GM12865 (cell line): ENCODE measurements at places on chromosomes 11 and 22.
A peak's percentile ranks its signal among the peaks of the same experiment; 100 is the strongest.

- DNase-seq = no peak
These were observed 716 bp downstream of the AMOTL1 start for GRCh38 chr11:94768602-94769541.

GRCh38 chr11:92875473-92875872, 94.0 kb upstream of the MTNR1B start:
- no peak for DNase-seq

DNA sequence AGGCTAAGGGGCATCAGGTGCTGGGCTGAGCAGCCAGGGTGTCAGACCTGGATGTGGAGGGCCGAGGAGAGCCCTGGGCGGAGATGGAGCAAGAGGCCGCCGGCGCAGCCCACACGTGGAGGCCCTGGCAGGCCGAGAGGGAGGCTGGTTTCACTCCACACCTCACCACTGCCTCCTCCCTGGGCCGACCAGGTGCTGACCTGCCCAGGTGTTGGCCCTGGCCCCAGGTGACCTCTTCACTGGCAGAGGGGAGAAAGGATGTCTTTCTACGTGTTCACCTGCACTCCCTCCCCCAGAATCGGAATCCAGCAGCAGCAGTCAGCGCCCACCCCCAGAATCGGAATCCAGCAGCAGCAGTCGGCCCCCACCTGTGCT, 781 bp downstream of the ANO9 start:
- DNase-seq = no peak

DNA sequence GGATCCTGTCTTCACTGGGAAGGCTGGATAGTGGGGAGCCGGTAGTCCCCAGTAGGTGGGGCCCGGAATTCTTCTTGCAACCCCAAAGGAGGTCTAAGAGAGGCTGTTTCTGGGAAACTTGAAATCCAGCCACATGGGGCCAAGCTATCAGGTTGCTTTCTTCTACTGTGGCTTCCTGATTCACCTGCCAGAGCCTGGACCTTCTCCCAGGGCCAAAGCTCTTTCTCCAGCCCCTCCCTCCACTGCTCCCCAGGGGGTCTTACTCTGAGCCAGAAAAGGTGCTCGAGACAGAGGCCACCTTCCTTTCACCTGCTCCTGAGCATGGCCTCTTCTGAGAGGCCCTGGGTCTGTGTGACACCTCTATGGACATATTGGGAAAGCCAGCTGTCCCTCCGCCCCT, 9.1 kb downstream of the TST start:
- no peak for DNase-seq

DNA sequence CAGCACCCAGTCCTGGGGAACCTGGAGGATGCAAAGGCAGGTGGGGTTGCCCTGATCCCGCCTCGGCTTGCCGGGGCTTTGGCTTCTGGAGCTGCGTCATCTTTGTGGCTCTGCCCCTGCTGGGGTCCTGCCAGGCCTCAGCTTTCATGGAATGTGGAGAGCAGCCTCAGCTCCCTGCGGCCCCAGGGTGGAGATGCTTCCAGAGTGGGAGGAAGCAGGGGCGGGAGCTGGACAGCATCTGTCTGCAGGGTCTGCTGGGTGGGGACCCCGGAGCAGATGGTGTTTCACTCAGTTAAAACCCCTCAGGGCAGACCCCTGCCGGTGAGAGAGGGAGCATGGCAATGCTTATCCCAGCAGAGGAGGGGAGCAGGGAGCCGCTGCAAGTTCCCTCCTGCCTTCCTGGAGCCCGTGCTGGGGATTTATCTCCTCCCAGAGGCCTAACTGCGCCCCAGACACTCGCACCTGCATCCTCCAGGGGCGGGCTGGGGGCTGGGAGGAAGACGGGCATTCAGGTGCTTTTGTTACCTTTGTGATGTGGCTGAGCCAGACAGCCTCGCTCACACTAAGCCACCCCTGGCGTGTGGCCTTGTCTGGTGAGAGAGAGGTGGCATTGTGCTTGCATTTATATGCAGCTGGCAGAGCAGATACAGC, 15.7 kb downstream of the GRIK4 start:
- DNase-seq = no peak

DNA sequence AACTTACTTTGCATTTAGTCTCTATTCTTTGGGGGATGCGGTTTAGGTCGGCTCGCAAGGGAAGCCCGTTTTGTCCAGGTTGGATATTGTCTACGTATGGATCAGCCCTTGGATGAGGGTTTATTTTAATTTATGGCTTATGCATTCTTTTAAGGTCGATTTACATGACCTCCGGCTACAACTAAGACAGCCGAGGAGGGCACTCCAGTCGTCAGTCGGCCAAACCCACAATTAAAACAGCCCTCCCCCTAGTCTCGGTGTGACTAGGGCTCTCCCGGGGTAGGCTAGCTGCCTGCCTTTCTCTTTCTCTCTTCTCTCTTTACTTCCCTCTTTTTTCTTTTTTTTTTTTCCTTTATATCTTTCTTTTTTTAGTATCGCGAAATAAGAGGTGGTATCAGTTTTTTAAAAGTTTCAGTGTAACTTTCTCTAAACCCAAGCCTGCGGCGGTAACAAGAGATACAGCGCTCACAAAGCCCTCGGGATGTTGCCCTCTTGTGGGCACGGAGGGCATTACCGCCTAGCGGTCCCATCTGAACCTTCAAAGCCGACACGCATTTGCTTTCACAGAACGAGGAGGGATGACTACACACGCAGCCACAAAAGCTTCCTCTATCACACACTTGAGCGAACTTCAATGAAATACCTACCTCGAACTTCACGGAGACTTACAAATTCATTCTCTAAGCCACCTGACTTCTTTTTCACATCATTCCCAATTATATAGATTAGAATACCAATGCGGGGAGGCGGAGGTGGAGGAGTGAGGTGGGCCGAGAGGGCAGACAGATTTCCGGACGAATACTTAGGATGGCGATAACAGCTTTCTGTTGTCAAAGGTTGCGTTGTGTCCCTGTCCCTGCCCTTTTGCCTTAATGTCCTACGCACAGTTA, 132.3 kb upstream of the C11orf58 start:
- peak; percentile 84 for DNase-seq

GRCh38 chr11:77308838-77309237, 7.4 kb upstream of the GDPD4 start:
- DNase-seq = no peak

DNA sequence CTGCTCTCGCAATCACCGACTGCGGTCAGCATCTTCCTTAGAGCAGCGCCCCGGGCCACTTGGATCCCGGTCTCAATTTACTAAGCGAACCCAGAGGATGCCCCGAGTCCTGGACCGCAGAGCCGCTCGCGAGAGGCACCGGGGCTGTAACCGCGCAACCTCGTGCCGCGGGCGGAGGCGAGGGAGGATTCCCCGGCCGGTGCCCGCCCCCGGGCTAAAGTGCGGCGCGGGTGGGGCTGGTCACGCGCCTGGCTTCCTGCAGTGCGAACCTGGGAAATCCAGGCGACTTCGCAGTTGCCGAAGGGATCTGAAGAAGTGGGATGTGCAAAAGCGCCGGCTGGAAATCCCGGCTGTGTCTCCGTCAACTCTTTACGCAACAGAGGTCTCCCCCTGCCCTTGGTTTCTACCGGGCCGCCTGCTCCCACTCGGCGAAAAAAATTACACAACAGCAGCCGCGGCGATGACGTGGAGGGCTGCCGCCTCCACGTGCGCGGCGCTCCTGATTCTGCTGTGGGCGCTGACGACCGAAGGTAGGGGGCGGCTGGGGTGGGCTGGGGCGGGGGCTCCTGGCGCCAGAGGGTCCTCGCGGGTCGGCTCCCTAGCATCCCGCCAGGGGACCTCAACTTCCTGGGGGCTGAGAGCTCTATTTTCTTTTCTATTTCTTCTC, at the start of gene NCR3LG1:
NCR3LG1 (plus strand) TSS at position 291 of the 667 bp plus-strand sequence; CDS start at position 461, 170 bp downstream.
- peak; percentile 23 for DNase-seq

- no peak for DNase-seq
These were observed 95.1 kb downstream of the PIWIL4 start for GRCh38 chr11:94662065-94662779.

DNA sequence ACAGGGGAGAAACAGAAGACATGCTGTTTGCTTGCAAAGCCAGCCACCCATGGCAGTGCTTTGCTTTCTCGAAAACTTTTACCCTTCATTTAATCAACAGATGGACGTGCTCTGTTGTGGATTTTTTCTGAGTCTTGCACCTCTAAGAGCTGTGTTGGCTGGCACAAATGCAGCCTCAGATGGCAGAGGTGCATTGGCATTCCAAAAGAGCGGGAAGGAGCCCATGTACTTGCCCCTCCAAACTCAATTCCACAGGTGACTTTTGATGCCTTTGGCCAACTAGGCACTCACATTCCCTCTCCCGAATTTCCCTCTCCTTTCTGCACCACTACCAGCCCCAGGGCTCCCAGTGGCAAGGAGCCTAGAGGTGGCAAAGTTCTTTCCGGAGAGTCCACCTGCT, 1.2 kb downstream of the KIRREL3 start:
- DNase-seq = no peak

GRCh38 chr11:87453531-87454089, 415.9 kb downstream of the TMEM135 start:
- DNase-seq = no peak

- no peak for DNase-seq
These were observed 274.8 kb downstream of the CTTN start for GRCh38 chr11:70672991-70673653.

DNA sequence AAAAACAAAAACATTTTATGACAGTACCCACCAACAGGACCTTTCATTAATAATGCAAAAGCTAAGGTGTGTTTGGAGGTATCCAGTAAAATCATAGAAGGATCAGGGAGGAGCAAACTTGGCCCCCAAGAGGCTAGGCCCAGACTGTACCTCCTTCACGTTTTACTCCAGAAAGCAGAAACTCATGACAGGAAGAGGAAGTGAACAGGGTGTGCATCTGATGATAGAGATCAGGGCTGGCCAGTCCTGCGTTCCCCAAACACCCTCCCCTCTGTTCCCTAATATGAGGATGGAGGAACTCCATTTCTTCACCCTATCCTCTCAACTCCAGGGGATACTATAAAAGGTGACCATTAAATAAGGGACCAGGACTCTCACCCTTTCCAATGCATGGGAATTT, 10.2 kb upstream of the MS4A12 start:
- DNase-seq = peak; percentile 65

DNA sequence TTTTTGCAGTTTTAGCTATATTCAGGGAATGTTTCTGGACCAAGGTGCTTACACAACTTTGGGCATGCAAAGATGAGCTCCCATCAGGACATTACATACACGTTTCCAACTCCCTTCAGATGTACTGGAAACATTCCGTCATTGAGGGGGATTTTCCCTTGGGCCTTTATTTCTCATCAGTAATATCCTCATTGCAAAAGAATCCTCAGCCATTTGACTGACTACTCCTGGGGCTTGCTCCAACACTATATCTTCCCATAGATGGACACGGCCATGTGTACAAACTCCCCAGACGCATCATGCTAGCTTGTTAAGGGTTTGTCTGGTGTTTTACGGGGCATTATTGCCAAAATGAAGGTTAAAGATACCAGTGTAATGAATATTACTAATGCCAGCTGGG, 59.3 kb upstream of the NUP160 start:
- no peak for DNase-seq

GRCh38 chr11:103985041-103985440, 51.4 kb upstream of the DDI1 start:
- DNase-seq = no peak

DNA sequence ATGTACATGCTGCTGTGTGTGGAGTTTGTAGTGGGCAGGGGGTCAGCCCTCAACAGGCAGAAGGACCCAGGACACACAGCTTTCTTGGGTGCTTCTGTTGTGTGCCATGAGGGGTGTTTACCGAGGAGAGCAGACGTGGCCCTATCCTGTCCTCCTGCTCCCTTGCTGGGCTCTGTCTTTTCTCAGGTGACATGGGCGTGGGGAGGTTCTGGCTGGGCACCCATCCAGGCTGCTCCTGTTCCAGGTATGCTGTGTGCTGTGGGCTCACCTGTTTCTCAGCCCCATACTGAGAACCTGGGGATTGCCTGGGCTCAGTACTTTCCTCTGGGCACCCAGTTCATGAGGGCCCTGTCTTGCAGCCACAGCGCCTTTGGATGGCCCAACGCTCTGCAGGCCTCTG, 23.3 kb downstream of the MICALL1 start:
- DNase-seq = no peak

- no peak for DNase-seq
These were observed 1039.3 kb downstream of the NTM start for GRCh38 chr11:132409573-132410355.

DNA sequence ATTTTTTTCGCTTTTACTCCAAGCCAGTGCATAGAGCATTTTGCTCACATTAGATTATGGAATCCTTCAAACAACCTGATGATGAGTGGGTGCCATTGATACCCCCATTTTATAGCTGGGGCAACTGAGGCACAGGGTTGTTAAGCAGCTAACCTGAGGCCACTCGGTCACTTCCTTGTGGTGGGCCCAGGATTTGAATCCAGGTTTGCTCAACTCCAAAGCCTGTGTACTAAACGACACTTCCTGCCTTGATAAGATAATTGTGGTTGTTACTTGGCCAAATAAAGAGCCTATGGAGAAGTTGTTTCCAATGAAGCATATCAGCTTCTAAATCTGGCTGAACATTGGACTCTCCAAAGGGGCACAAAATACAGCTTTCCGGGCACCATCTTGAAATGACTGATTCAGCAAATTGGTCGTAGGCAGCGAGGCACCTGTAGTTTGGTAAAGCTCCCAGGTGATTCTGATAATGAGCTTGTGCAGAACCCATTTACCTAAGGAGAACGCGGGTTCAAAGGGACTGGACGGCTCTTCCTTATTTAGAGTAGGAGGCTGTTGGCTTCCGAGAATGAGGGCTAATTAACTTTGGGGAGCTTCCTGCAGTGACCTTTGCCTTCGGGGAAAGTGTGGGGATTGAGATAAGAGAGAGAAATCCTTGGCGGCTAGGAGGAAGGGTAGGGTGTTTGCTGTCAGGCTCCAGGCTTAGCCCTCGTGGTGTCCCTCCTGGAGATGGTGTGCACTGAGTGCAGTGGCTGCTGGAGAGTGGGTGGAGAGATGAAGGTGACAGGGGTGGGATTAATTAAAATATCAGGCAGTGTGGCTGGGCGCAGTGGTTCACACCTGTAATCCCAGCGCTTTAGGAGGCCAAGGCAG, 17.5 kb upstream of the EHF start:
- DNase-seq = no peak

DNA sequence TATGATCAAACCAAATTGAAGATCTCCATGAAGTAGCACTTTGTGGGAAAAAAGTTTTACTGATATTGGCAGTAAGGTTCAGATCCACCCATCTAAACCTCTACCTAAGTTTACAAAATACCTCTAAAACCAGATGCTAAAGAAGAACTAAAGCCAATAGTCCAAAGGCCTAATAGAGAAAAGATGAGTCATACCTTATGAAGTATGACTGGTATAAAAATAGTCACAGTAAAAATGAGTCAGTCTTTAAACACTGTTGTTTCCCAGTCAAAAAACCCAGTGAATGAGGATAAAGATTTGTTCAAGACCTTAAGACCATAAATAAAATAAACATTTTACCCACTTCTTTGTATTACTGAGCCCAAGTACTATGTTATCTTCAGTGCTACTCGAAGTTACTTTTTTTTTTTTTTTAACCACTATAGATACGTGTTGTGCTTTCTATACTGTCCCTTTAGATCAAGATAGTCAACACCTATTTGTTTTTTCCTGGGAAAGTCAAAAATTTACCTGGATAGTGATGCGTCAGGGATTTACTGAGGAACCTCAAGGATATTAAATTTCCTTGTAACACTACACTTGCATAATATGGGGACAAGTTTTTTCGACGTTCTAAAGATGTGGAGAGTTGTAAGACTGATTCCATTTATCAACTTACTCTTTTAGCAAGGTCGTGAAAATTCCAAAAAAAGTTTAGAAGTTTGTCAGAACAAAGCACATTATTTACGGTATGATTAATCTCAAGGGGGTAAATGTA, 87.3 kb downstream of the CCDC73 start:
- DNase-seq = peak; percentile 30
